Endothelial cell of umbilical vein (primary cell): ENCODE measurements at places on chromosomes 2 and 18. TPM values are rescaled to one million over a fixed set of nuclear protein-coding genes. Genes with fewer than 3 reads are reported as not detected.

The SAG gene
- not detected in 2 replicates for total RNA-seq

The MLPH gene
- total RNA-seq = not detected in 2 replicates

GRCh38 chr2:191369034-191369433 is 123.8 kb downstream of the MYO1B start:
- no peaks in the 10 kb centered on the region for H3K4me1 ChIP-seq
- DNase-seq = peak; percentile 13
- H3K4me3 ChIP-seq = no peak overlapping the region

DNA sequence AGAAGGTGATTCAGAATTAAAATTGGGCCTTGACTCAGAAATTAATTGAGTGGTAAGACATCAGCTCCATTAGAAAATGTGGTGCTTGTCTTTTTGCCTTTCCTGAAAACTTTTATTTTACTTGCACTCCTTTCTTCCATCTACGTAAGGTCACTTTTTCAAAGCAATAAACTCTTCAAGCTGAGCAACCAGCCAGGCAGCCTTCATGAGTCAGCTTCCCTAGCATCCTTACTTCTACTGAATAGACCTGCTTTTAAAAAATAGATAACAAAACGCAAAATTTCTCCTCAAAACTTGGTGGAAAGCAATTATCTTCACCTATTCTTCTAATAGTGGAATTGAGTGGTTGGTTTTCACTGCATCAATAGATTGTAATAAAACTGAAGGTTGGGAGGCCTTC is 504.2 kb downstream of the ARHGAP15 start:
- H3K4me1 ChIP-seq = no peaks in the 10 kb centered on the region
- H3K27ac ChIP-seq = no peak overlapping the region
- H3K4me3 ChIP-seq = no peak overlapping the region
- no peaks in the 10 kb centered on the region for H3K27me3 ChIP-seq
- DNase-seq = no peak
- no peaks in the 10 kb centered on the region for H3K36me3 ChIP-seq

DNA sequence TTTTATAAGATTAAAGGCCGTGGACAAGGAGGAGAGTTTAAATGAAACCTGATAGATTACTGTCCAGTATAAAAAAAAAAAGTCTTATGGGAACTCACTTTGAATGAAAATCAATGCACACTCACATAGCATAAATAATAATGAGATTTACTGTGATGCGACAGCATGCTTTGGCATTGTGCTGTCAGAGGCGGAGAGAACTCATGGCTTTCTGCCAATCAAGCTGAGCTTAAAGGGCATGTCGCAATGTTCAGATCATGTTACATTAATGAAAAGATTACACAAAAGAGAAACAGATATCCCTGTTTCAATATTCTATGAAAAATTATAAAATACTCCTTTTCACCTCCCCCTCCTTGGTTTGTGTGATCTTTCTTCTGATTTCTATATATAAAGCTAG is 310.8 kb downstream of the ERBB4 start:
- peak; percentile 59 for DNase-seq
- no peak overlapping the region for H3K4me3 ChIP-seq
- H3K27ac ChIP-seq = no peak overlapping the region

DNA sequence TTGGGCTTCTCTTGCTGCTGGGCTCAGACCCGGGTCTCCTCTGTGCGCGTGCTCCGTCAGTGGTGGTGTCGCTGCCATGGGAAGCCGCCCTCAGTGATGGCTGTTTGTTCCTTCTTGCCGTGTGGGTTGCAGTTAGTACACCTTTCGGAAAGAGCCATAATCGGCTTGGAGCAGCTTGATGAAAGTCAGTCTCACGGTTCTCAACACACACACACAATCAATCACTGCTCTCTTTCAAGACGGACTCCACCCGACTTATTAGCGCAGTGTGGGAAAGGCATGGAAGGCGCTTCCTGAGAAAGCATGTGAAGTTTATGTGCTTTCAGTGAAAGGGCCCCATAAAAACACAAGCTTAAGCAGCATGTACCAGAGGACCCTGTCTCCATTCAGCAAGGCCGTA is 64.1 kb downstream of the SOX11 start:
- H3K4me1 ChIP-seq = no peaks in the 10 kb centered on the region
- no peaks in the 10 kb centered on the region for H3K27me3 ChIP-seq
- H3K36me3 ChIP-seq = no peaks in the 10 kb centered on the region
- H3K4me3 ChIP-seq = no peak overlapping the region
- no peak overlapping the region for H3K27ac ChIP-seq

DNA sequence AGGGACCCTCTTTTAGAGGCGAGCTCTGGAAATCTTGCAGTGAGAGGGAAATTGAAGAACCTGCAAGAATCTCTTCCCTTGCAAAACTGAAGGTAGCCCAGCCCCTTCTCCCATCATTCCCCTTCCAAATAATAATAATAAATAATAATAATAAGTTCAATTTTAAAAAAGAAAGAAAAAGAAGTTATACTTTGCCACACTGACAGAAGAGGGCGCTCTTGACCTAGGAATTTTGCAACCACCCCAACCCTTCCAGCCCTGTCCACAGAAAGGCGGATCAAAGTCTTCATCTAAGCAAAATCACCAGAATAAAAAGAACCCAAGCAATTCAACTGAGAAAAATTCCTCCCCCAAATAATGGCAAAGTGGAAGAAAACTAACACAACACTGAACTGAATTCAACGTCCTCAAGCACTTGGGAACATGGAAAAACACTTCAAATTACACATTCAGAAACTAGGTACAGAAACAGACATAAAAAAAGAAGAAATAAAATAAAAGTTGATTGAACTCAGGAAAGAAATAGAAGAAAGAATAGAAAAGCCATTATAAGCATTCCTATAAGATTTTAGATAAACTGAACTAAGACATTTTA is 98.9 kb upstream of the GLS start:
- DNase-seq = peak; percentile 76
- no peaks in the 10 kb centered on the region for H3K36me3 ChIP-seq
- H3K4me1 ChIP-seq = no peaks in the 10 kb centered on the region
- H3K27me3 ChIP-seq = peaks cover 2% of the 10 kb centered on the region
